ENCODE measurements at places on chromosomes 6 and 20.

DNA sequence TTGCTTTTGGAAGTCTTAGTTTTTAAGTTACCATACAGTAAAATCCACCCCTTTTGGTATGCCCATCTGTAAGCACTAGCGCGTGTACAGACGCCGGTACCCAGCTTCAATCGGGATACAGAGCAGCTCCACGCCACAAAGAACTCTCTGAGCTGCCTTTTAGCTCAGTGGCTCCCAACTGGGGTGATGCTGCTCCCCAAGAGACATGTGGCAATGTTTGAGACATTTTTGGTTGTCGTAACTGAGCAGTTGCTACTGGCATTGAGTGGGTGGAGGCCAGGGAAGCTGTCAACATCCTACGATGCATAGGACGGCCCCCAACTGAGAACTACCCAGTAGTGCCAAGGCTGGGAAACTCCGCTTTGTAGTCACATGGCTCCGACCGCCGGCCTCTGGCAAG is 73.3 kb downstream of the BMP7 start:
- no peak for DNase-seq

DNA sequence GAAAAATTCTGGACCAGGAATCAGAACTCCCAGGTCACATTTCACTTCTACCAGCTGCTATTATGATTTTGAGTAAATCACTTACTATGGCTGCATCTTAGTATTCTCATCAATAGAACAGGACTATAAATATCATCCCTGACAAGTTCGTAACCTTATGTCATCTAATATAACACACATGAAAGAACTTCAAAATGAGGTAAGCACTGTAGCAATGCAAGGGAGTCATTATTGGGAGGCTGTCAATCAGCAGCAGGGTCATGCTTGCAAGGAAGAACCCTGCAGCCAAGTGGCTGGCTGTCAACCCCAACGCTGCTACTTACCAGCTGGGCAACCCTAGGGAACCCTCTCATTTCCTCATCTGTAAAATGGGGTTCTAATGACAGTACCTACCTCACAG is 123.3 kb upstream of the B3GAT2 start:
- DNase-seq = no peak

- DNase-seq = no peak
These were observed 36.5 kb upstream of the BCLAF1 start for GRCh38 chr6:136326038-136326553.

DNA sequence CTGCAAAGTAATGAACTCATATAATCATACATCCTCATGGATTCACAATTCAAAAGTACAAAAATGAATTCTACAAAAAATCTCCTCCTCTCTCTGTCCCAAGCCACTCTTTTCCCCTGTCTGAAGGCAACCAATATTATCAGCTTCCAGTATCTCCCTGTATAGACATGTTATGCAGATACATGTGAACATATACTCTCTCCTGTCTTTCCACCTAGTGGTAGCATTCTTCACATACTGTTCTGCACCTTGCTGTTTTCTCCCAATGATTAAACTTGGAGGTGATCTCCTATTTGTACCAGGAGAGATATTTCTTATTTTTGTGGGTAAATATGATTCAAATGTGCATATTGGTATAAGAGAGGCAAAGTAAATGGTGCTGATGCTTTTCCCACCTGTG is 416.4 kb downstream of the EPM2A start:
- no peak for DNase-seq

GRCh38 chr20:22525069-22525820 is 59.1 kb downstream of the FOXA2 start:
- DNase-seq = no peak

Measured in stimulated activated CD4-positive, alpha-beta T cell treated with anti-CD3 and anti-CD28 coated beads, Interleukin-4, amount 100 ng/mL, for 24 hours (primary cell).